ENCODE measurements at places on chromosomes 2 and 18.
A peak's percentile ranks its signal among the peaks of the same experiment; 100 is the strongest.

GRCh38 chr2:120611961-120612360 lies 123.7 kb upstream of the GLI2 start:
- DNase-seq = no peak

DNA sequence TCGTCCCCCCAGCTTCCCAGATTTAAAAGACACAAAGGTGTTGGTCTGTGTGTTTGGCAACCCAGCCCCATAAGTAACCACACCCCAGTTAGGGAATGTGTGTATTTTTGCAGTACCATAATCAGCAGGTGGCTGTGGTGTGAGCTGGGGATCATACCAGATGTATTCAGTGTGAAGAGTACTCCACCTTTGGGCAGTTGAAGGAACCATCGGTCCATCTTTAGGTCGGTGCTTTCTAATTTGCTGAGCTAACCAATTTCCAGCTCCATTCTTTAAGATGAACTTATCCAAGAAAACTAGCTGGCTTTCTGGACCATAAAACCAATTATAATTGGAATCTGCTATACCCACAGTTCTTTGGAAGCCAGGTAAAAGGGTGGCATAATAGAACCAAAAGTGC lies 3.2 kb downstream of the DSEL start:
- DNase-seq = peak; percentile 22

DNA sequence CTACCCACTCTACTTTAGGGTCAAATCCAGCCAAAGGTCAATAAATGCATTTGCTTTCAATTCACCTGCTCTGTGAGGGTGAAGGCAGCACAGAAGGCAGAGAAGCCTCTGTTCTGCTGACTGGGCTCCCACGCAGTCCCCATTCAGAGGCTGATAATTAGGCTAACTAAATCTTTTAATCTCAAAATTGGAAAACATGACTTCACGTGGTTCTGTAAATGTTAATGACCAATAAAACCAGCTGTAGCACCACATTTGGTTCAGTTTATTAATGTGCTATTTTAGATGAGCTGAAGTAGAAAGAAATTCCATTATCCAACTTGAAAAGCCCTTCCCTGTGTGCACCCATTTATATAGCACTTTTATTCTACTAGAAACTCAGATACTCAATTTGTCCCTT lies 310.6 kb downstream of the C1D start:
- no peak for DNase-seq

- no peak for DNase-seq
Observed at GRCh38 chr2:219420687-219421086, 2.5 kb downstream of the DES start.

- no peak for DNase-seq
Observed at GRCh38 chr2:30641765-30642345, 165.4 kb downstream of the CAPN13 start.

DNA sequence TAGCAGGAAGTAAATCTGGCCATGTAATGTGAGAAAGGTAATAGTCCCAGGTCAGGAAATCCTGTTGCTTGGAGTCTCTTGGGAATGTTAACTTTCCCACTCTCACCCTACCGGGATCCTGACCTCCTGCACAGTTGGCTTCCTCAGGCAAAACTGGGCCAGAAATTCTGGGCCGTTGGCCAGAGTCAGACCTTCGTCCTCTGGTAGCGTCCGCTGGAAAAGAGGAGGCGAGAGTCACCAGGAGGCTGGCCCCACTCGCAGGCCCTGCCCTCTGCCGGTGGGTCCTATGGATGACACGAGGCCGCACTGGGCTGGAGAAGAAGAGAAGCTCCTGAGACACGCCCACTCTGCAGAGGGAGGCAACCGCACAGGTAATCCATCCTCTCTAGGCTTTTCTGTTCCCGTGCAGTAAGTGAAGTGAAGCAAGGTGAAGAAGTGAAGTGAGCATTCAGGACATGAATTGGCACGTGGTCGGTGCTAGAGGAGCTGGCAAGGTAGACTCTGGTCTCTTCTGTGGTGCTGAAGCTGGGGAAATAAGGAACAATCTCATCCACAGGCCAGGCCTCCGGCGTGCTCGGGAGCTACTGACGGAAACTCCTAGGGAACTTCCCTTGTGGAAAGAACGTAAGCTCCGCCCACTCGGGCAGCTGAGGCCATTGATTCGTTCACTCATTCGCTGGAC lies 182.7 kb upstream of the GLI2 start:
- peak; percentile 73 for DNase-seq

GRCh38 chr2:39121523-39122063 lies 742 bp upstream of the SOS1 start:
- DNase-seq = peak; percentile 92

DNA sequence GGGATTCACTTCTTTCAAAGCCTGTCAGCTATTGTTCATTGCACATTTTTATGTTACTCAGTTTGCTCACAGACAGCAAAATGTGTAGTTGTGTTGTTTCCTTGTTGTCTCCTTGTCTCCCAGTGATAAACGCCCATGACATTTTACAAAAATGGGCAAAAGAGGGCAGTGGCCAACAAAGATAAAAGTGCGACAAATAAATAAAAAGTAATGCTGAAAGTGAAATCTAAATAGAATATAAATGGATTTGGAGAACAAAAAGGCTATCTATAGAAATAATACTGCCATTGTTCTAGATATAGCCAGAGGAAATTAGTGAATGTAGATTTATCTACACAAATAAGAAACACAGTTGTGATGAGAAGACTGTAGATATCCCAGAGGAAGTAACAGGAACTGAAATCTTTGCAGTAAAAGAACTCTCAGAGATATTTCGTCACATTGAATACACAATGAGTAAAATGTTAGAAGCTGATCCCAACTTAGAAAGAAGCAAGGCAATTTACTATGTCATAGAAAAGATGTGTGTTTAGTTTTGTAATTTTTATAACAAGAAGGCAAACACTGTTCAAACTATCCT lies 1186.2 kb upstream of the FAM98A start:
- no peak for DNase-seq

DNA sequence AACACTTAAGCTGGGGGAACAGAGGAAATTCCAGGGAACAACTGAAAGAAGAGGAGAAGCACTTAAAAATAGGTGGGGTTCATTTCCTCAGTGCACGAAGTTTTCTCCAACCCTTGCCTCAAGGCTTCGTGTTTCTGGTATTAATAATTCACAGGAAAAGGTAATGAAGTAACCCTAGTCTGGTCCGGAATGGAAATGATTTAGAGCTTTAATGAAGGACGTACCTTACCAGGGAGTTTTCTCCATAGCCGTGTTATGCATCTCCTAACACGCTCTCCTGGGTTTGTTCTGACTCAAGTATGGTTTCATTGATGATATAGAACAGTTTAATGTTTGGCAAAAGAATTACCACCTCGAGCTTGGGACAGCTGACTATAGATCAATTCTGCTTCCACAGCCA lies 214.2 kb downstream of the MTX2 start:
- DNase-seq = no peak

DNA sequence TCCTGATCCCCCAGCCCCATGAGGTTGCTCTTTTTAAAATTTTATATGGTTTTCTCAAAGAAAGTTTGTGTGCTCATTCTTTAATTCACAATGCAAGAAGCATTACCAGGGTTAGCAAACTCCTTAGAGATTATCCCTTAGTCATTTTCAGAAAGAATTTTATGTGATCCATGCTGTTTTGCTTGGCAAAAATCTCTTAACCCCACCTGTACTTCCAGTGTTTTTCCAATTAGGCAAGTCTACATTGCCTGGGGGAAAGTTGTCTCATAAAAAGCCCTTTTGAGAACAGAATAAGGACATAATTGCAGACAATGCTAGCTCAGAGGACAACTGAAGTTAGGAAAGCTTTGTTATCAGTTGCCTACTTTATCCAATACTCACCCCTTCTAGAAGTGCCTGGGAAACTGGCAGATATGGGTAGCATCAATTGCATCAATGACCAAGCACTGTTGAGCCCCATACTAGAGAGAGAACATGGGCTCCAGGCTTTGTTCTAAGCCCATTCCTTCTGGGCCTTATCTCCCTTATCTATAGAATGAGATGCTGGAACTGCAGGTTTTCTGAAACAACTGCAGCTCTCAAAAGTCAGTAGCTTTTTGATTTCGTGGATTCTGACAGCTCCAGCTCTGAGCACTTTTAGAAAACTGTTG lies 265.9 kb upstream of the SPHKAP start:
- DNase-seq = no peak

DNA sequence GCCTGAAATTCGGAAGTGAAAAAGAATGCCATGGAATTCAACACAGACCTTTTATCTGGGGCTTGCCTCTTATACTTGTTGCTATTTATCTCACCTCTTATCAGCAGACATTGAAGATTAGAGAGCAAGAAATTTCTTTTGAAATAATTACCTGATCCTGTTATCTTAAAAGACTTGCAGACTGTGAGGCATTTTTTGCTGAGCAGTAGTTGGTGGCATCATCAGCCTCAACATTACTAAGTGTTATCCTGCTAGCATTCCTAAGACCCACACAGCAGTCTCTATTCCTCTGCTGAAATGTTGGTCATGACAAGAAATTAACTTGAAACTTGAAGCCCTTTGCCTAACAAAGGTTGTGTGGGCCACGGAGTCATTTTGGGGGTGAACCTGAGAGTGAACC lies 186.5 kb downstream of the TRIB2 start:
- DNase-seq = no peak

DNA sequence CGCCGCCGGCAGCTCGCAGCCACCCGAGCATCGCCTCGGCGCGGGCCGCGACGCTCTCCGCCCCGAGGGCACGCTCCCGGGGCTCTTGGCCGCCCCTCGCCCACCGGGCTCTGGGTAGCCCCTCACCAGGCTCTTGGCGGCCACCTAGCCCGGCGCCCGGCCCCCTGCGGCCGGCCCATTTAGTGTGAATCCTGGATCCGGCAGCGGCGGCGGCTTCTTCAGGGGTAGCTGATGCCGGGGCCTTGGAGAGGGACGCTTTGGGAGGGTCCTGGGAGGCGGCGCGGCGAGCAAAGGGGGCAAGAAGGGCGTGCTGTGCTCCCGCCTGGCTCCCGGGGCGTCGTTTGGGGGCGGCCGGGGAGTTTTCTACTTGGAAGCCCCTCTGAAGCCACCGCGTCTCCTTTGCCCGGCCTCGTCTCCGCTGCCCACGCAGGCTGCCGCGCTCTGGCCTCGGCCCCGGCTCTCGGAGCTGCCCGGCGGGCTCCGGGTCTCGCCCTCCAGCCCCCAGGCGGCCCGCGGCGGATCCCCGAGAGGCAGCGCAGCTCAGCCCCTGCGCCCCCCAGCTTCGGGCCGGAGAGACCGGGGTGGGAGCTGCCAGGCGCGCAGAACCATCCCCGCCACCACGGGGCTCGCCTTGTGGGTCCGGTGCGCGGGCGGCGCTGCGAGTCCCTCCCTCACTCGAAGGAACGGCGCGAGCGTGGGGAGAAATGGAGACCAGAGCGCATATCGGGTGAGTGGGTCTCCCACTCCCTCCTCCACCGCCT lies 509 bp downstream of the PIEZO2 start:
- DNase-seq = no peak

DNA sequence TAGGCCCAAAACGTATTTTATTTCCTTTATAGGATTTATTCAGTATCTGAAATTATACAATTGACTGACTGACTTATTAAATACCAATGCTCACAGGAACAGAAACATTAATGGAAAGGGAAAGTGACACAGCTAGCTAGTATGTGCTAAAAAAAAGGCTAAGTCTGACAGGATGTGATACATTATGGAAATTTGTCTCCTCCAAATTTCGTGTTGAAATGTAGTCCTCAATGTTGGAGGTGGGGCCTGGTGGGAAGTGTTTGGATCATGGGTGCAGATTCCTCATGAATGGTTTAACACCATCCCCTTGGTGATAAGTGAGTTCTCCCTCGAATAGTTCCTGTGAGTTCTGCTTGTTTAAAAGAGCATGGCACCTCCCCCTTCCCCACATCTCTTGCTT lies 70.6 kb upstream of the WDR75 start:
- DNase-seq = no peak

GRCh38 chr18:56162311-56163265 lies 475.8 kb downstream of the TXNL1 start:
- peak; percentile 35 for DNase-seq

DNA sequence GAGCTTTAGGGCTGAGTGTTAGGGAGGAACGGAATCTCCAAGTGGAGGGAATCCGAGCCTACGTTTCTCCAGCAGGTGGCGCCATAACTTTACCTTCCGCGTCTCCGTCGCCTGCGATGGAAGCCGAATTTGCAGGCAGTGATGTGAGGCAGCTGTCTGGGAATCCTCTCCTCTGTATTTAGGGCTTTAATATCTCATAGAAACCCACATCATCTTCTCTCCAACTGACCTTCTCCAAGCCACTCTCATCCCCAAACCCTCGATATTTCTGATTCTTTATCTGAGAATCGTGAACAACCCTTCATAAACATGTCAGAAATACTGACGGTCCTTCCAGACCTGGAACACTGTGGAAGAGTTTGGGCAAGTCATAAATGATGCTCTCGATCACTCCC lies 27.5 kb downstream of the SIX2 start:
- DNase-seq = peak; percentile 84

GRCh38 chr18:13570856-13571495 lies 155.4 kb downstream of the FAM210A start:
- DNase-seq = peak; percentile 66

- DNase-seq = peak; percentile 43
Observed at GRCh38 chr2:213150315-213151097, 906 bp downstream of the IKZF2 start.

DNA sequence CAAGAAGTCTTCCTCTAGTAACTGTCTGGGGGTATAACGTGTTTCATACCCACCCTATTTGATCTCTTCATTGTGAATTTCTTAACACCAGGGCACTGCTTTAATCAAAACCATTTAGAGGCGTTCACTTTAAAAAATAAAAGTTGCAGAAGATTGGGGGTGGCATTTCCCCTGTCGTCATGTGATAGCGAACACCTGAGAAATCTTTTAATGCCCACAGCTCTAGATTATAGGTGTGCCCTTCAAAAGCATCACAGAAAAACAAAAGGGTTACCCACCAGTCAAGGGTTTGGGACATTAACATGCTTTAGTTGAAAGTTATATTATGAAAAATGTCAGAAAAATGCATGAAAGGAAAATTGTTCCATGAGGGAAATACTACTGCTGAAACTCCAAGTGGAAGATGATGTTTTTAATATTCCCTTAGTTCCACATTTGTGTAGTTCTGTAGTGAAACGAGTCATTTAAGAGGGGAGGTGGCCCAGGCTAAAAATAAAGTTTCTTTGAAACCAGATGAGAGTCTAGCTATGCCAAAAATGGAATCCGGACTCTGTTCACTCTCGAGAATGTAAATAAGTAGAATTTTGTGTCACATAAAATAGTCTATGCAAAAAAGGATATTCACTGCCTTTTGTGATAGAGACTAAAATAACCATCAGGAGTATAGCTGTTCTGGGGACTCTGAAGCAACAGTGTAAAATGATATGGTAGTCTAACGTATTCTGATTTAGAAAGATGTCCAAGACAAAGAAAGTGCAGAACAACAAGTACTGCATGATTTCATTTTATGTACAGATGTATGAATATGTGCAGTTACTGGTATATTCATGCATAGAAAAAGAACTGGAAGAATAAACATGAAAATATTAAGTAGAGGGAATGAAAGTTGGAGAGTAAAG lies 95.3 kb downstream of the TMEM247 start:
- DNase-seq = no peak

- DNase-seq = no peak
Observed at GRCh38 chr2:100754951-100755350, 65.0 kb upstream of the NPAS2 start.

DNA sequence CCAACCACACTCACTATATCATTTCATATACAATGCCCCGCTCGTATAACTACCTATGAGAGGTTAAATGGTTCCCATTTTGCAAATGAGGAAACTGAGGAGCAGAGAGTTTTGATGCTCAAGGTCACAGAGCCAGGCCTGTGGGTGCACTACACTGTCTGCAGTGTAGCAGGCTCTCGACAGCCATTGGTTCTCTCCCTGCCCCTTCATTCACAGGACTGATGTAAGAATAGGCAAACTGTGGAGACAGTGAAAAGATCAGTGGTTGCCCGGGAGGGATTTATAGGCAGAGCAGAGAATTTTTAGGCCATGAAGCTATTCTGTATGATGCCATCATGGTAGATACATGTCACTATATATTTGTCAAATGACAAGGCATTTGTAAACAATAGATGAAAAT lies 39.0 kb upstream of the LBH start:
- DNase-seq = no peak
